Sigmoid colon (tissue), 7 donors: ENCODE measurements at places on chromosomes 2 and 18. TPM values are rescaled to one million over a fixed set of nuclear protein-coding genes. Genes with fewer than 3 reads are reported as not detected.

The NMS gene
- total RNA-seq = not detected

DNA sequence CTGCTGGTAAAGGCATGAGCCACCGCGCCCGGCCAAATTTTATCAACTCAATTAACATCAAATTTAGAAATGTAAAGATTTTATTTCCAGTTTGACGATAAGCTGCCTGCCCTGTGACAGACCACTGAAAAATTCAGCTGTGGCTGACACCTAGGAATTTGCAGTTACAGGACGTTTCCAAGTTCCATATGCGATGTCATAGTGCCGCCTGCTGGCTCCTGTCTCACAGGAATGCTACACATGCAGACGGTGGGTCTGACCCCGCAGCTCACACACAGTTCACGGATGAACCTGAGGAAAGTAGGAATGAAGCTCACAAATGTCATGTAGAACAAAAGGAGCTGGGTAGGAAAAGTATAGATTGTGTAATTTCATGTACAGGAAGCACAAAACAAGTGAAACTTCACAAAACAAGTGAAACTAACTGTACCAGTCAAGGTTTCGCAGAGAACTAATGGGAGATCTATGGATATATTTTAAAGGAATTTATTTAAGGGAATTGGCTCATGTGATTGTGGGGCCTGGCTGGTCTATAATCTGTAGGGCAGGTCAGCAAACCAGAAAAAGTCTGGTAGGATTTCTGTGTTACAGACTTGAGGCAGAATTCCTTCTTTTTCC lies 13.2 kb upstream of the SEH1L start:
- peak; percentile 84 for DNase-seq

The KIAA2012 gene
- 0.16 TPM for total RNA-seq

DNA sequence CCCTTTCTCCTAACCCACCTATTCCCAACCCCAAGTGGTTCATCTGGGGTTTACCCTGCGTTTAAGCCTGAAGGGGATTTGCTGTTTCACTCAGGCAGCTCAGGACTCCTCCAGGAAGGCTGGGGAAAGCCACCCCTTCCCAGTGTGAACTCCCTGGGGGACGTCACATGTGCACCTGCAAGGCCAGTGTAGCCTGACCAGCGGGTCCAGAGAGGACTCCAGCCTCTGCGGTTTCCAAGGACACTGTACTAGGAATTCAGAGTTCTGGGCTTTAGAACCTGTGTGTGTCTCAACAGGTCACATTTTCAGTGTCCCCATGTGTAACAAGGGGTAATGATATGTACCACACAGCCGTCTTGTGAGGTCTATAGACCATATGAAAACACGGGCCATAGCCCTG lies 17.9 kb downstream of the EHD3 start:
- no peak for DNase-seq

The PLCD4 gene
- total RNA-seq = 42.4 TPM

- no peak for DNase-seq
Measured at GRCh38 chr2:24409700-24410556, 49.6 kb upstream of the ITSN2 start.

DNA sequence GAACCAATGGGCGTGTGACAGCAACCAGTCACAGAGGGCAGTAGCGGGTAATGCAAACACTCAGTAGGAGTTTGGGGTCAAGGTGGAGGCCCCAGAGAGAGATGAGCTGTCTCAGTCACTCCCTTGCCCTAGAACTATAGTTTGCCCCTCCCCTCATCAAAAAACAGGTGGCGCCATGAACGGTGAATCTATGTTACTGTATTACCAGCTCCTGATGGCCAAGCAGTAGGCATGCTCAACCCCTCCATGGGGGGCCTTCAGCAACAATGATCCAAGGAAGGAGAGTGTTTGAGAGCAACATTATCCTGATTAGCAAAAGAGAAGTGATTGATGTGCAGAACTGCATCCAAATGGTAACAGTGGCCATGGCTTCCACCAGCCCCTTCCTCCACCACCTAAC lies 30.4 kb downstream of the TRABD2A start:
- no peak for DNase-seq

- peak; percentile 89 for DNase-seq
Measured at GRCh38 chr2:120735746-120736170, at the start of gene GLI2. GLI2 (plus strand) TSS chr2:120735868; CDS start chr2:120797321, 61,453 bp downstream.

GRCh38 chr2:119222213-119222612 lies 1.4 kb upstream of the STEAP3 start:
- no peak for DNase-seq

- DNase-seq = no peak
Measured at GRCh38 chr2:108370080-108370479, 7.7 kb upstream of the SULT1C4 start.

The MYO3B gene
- not detected for total RNA-seq

GRCh38 chr2:204203704-204204103 lies 267.1 kb downstream of the ICOS start:
- no peak for DNase-seq

The IL1RN gene
- 0.55 TPM for total RNA-seq

DNA sequence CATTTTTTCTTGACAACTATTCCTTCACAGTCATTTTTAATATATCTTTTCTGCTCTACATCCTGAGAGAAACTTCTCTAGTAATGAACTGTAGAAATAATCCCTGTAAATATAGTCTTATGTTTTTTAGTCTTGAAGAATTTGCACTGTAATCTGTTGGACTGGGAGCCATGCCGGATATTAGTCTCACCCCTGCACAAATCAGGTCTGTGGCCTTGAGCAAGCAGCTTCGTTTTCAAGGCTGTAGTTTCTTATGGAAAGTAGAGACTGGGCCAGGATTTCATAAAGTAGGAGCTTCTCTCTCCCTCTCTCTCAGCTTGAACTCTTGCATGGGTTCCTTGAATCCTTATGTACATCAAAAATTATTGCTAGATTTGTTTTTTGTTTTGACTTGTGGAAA lies 8.7 kb downstream of the FARP2 start:
- DNase-seq = no peak

DNA sequence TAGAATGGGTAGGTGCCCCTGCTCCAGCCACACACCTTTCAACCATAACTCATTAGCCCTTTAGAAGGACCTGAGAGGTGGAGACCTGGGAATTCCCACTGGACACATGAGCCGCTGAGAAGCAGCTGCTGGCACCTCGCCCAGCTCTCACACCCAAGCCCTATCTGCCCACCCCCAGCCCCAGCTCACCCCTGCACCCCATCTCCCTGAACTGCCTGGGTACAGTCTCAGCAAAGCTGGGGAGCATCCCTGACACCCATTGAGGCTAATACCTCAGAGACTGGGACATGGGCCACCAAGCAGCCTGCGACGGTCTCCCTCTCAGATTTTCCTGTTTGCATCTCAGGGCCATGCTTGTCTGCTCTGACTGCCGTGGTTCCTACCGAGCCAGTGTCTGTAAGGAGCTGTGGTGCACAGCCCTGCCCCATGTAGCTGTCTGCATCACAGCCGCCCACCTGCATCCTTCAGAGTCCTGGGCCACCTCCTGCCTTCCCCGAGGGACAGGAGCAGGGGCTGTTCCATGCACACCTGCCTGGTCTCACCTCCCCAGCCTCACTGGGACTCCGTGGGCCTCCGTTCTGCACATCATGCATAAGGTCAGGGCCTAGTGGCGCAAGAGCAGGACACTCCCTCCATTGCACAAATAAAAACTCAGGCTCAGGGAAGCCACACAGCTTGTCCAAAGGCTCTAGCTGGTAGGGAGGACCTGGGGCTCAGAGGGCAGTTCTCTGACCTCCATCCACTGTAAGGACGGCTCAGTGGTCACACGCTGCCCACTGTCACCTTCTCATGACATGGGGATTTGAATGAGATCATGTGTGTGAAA lies 90.0 kb downstream of the SEPTIN10 start:
- peak; percentile 58 for DNase-seq

The ATP5F1A gene
- 496 TPM for total RNA-seq

- no peak for DNase-seq
Measured at GRCh38 chr2:72743481-72743880, 82.4 kb downstream of the EXOC6B start.

GRCh38 chr2:124970030-124970429 lies 944.9 kb downstream of the CNTNAP5 start:
- DNase-seq = no peak

- no peak for DNase-seq
Measured at GRCh38 chr18:57134618-57135135, 12.2 kb upstream of the BOD1L2 start.

The HOXD13 gene
- 34.7 TPM for total RNA-seq

DNA sequence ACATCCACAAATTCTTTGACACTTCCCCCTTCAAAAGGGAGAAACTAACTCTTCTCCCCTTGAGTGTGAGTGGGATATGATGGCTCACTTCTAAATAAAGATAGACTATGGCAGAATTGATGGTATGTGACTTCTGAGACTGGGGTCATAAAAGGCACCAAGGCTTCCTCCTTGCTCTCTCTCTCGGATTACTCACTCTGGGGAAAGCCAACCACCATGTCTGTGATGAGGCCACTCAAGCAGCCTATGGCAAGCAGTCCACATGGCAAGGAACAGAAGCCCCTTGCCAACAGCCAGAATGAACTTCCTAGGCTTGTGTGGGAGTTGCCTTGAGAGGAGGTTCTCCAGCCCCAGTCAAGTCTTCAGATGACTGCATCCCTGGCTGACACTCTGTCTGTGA lies 43.6 kb downstream of the KIAA2012 start:
- no peak for DNase-seq

The HOXD10 gene
- 46.0 TPM for total RNA-seq

The CNGA3 gene
- 8.6 TPM for total RNA-seq

GRCh38 chr2:31205186-31205585 lies 12.1 kb downstream of the CAPN14 start:
- DNase-seq = no peak

GRCh38 chr2:235500761-235501672 lies 7.2 kb downstream of the AGAP1 start:
- no peak for DNase-seq

The STARD6 gene
- not detected for total RNA-seq

The NLRC4 gene
- total RNA-seq = 1.8 TPM

The STPG4 gene
- 0.66 TPM for total RNA-seq

DNA sequence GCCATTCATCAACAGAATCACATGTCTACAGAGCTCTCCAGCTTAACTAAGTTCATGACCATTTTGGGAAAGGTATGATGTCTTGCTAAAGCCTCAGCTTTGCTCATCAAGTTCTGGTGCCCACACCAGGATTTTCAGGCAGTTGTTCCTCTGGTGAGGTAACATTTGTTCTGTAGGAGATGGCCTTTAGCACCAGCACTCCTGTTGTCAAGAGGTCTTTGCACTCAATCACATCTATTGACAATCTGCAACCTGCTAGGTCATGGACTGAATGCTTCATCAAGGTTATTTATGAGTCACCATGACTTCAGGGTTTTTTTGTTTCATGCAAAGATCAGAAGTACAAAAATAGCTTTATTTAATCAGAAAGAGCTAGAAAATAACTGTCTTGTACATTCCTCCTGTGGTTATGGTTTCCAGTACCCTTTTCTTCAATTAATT lies 36.6 kb upstream of the VIT start:
- no peak for DNase-seq

GRCh38 chr2:121132054-121132761 lies 152.8 kb downstream of the TFCP2L1 start:
- no peak for DNase-seq

- DNase-seq = no peak
Measured at GRCh38 chr2:201127570-201127969, 11.6 kb downstream of the CFLAR start.

GRCh38 chr18:25604894-25605597 lies 253.1 kb upstream of the ZNF521 start:
- no peak for DNase-seq
